Hematopoietic multipotent progenitor cell (in vitro differentiated cells): ENCODE measurements at places on chromosomes 4 and X. TPM values are rescaled to one million over a fixed set of nuclear protein-coding genes. Genes with fewer than 3 reads are reported as not detected.

AADAT gene
- 2.2 TPM for total RNA-seq

KLHL13 gene
- total RNA-seq = 10.0 TPM

MAGEA1 gene
- not detected for total RNA-seq

F8A2 gene
- not detected for total RNA-seq
